Activated naive CD8-positive, alpha-beta T cell treated with anti-CD3 and anti-CD28 coated beads, Interleukin-2, amount 10 ng/mL, durations not matched to agents 7 days and 5 days (primary cell): ENCODE measurements at places on chromosomes 5 and 9. TPM values are rescaled to one million over a fixed set of nuclear protein-coding genes. Genes with fewer than 3 reads are reported as not detected.
A peak's percentile ranks its signal among the peaks of the same experiment; 100 is the strongest.

ANXA2R gene
- total RNA-seq = 41.1 TPM

DNA sequence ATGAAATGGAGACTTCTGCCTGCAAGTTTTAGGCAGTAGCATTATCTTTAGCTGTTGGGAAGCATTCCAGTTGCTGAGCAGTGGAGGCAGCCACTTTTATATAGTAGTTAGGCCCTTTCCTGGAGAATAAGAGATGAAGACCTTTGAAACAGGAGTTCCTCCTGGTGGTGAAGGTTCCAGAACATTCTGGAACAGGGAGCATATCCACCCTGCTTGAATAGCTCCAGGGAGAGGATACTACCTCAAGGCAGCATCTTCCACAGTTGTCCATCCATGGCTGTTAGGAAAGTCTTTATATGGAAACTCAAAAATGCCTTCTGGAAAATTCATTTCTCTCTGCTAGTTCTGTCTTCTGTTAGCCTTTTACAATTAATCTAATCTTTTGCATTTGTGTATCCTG lies 3.0 kb downstream of the ASPN start:
- DNase-seq = no peak

GRCh38 chr5:142587354-142587965 lies 98.4 kb downstream of the FGF1 start:
- DNase-seq = no peak

DNA sequence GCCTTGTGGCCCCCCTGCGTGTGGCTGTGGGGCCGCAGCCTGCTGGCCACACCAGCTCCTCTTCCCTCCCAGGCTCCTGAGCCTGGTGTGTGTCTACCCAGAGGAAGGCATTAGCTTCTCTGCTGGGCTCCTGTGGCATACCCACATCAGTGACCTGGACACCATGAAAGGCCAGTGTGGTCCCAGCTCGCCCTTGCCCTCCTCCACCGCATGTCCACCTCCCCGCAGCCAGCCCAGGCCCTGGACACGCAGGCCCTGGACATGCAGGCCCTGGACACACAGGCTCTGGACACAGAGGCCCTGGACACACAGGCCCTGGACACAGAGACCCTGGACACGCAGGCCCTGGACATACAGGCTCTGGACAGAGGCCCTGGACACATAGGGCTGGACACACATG lies 153.4 kb upstream of the PPP1R26 start:
- DNase-seq = peak; percentile 13

- no peak for DNase-seq
Measured at GRCh38 chr5:174454464-174454863, 269.9 kb upstream of the MSX2 start.

- no peak for DNase-seq
Measured at GRCh38 chr9:108186642-108187395, 669.0 kb downstream of the ACTL7B start.
